Esophagus squamous epithelium (tissue), 5 donors: ENCODE measurements at places on chromosomes 12 and 14.

- DNase-seq, result no peak
These were observed 4.4 kb upstream of the OR6J1 start for GRCh38 chr14:22648506-22648905.

- DNase-seq, result no peak
These were observed 364.7 kb downstream of the BCAT1 start for GRCh38 chr12:24584032-24584675.

DNA sequence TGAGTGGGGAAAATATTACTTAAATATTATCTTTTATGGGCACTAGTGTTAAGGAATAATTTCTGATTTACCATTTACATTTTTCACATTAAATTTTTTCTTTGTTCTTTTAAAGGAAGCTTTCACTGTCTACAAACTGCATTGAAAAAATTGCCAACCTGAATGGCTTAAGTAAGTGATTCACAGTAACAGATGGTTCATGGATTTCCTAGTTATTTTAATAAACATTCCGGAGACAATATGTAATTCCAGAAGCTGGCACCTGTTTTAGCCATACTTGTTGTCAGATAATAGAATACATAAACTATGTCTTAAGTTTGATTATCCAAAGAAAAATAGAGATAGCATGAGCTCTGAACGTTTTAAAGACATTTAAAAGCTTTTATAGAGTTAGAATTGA is 17.1 kb downstream of the DNAL1 start:
- DNase-seq, result no peak

- DNase-seq, result no peak
These were observed 394.6 kb downstream of the AEBP2 start for GRCh38 chr12:19833775-19834501.

DNA sequence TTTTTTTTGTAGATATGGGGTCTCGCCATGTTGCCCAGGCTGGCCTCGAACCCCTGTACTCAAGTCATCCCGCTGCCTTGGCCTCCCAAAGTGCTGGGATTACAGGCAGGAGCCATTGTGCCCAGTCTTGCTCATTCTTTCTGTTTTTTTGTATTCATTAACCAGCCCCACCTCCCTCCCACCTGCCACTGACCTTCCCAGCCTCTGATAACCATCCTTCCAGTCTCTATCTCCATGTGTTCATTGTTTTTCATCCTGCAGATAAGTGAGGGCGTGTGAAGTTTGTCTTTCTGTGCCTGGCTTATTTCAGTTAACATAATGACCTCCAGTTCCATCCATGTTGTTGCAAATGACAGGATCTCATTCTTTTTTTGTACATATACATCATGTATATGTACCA is 19.0 kb downstream of the MYL2 start:
- DNase-seq, result no peak

- DNase-seq, result no peak
These were observed 18.4 kb upstream of the FOS start for GRCh38 chr14:75260025-75260763.

- DNase-seq, result no peak
These were observed 198.1 kb downstream of the SLC38A4 start for GRCh38 chr12:46627686-46628085.

GRCh38 chr14:32443890-32444661 is 115.0 kb downstream of the AKAP6 start:
- DNase-seq, result no peak

DNA sequence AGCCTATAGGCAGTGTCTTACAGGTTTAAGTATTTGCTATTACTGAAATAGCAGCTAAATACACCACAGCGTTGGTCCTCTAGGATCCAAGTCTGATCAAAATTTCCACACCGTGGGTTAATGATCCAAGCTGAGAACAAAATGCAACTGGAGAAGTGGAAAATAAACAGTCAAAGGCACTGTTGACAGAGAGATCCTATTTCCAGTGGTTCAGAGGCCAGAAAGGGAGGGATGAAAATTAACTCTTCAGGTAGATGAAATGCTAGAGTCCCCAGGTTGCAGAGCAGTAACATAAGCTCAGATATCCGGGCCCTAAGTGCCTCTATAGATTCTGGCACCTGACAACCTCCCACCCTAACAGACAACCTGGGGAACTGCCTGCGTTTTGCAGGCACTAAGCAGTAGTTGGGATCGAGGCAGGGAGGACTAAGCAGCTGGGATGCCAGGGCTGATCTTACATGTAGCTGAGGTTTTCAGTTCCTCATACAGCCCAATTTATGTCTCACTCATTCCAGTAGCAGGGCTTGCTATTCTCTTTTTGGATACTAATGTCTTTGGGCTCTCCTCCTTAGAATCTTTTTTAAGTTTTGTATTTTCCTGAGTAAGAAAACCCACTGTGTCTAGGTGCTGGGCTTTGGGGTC is 42.7 kb upstream of the CRACR2A start:
- no peak for DNase-seq

DNA sequence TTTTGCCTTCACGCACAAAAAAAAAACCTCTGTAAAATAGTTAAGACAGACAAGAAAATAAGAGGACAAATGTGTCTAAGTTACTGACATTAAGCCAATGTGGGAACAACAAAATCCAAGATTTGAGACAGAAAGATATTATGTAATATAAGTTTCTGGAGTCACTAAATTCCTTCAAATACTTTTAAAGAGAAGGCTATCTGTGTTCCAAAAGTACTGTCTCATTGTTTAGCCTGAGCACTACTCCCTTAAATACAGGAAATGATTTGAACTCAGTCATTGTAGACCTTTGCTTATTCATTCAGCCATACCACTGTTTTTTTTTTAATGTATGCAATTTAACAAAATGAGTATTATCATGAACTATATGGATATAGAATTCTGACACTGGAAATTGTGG is 82.7 kb upstream of the KITLG start:
- DNase-seq, result no peak

DNA sequence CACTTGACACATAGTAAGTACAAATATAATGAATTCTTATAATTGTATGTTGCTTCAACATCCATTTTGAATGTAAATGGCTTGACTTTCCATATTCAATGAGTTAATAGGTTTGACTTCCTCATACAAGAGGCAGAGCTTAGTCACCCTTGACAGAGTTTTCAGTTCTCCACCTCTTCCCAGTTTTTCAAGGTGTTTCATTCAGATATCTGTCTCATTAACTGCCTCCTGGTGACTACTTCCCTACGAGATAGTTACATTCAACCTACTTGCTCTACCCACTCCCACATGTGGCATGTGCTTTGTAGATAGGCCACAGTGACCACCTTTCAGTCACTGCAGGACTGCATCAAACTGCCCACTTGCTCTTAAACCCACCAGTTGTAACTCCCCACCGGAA is 60.0 kb downstream of the MYF5 start:
- no peak for DNase-seq

DNA sequence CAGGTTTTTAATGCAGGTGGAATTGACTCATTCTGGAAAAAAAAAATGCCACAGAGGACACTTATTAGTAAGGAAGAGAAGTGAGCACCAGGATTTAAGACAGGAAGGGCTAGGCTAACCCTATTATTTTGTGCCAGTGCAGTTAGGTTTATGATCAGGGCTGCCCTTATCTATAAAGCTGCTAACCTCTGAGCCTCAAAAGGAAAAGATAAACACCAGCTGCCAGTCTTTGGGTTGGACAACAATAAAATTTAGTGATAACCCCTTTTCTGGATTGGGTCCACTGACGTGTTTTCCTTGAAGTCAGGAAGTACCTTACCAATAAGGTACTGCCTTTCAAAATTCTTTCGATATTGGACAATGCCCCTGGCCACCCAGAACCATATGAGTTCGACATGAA is 128.9 kb downstream of the NUBPL start:
- no peak for DNase-seq
